Activated CD8-positive, alpha-beta memory T cell treated with anti-CD3 and anti-CD28 coated beads for 48 hours (primary cell): ENCODE measurements at places on chromosomes 7 and 10.

GRCh38 chr10:113987805-113988204 lies 55.9 kb upstream of the ADRB1 start:
- DNase-seq, result no peak

DNA sequence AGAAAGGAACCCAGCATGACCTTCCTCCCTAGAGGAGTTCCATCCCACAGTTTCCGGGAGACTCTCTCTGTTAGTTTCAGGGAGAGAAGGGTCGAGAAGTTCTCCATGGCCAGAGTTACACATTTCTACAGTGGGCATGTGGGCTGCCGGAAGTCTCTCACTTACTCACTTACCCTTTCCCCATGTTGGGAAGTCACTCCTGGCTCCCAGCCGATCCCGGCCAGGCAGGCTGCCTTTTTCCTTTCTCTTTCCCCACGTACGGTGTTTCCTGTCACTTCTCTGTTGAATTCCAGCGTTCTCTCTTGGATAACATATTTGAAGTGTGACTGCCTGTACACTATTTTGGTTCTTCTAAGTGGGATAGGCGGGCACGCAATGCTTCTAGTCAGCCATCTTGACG lies 3.5 kb downstream of the TEX36 start:
- no peak for DNase-seq

DNA sequence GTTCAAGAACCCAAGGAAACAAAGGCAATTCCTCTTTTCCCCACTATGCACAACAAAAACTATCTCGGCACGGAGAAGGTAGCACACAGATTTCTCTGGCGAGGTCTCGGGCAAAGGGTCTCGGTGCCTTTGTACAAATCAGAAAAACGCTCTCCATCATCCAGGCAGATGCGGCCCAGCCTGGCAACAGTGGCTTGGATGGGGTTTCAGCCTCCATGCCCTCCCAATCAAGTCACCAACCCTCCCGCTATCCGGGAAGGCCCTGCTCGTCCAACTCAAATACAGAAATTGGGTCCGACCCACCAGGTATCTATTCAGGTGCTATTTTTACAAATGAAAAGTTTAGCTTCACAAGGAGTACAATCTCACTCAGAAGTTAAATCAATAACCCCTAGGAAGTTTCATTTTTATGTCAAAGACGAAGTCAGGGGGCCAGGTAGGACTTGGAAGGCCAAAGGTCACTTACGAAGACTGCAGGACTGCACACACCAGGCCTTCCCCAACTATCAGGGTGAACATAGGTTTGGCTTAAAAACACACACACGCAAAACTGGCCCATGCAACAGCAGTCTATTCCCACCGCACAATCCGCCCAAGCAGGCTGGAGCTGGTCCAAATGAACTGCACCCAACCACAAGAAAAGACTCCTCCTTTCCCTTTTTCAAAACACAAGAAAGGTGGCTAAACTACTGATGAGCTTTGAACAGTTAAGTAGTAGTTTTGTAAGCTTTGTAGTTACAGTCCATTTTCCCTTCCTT lies 43.0 kb downstream of the GNA12 start:
- no peak for DNase-seq

DNA sequence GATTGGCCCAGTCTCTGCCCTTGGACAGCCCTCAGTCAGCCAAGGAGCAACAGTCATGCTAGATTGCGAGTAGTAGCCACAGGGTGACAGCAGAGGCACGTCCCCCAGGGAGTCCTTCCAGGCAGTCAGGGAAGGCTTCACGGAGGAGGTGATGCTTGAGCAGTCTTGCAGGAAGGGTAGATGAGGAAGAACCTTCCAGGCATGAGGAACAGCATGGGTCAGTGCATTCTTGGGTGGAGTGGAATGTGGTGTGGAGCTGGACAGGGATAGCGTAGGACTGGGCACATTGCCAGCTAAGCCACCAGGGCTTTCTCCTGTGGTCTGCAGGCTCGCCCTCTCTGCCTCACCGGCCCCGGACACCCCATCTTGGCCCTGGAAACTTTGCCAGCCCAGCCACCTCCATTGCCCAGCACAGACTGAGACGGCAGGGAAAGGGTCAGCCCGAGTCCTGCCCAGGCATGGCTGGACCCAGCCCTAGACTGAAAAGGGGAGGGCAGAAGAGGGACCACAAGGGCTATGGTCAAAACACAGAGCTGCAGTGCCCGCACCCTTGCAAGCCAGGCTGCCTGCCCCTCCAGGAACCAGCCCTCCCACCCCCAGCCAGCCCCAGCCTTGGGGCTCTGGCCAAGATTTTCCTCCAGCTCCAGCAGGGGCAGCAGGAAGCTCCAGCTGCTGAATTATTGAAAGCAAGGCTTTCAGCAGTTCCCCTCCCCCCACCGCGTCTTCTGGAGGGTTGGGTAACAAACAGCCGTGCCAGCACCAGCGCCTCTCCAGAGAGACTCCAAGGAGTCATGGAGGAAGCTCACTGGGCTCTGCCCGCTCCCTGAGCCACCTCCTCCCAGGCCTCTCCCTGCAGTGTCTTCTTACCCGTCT lies 18.7 kb downstream of the SRRM3 start:
- DNase-seq, result no peak

GRCh38 chr10:23314835-23315239 lies 29.8 kb downstream of the C10orf67 start:
- peak; percentile 34 for DNase-seq

DNA sequence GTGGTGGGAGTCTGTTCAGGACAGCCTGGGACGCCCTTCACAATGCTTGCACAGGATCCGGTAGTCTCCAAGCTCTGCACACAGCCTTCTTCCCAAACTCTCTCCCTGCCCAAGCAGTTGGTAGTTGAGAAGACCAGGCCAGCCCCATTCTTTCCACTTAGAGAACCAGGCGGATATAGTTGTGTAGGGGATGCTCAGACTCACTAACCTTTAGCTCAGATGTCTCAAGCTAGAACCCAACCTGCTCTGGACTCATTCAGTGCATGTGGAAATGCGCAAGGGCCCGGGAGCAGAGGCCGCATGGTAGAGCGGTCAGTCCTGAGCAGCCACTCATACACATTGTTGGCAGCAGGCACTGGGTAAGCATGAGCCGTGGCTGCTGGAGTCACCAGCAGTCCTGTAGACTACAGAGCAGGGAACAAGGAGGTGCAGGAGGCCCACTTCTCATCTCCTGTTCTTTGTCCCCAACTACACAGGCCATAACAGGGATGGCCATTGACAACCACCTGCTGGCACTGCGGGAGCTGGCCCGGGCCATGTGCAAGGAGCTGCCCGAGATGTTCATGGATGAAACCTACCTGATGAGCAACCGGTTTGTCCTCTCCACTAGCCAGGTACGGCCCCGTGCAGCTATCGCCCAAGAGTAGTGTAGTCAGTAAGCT lies 17.2 kb upstream of the C10orf53 start:
- no peak for DNase-seq

GRCh38 chr7:89247207-89247606 lies 451.7 kb upstream of the TEX47 start:
- DNase-seq, result no peak

- DNase-seq, result peak; percentile 4
These were observed 86.7 kb downstream of the ZNF33B start for GRCh38 chr10:42551582-42552187.

GRCh38 chr7:150901160-150902035 lies 49.1 kb downstream of the AOC1 start:
- DNase-seq, result no peak
